Stimulated activated CD4-positive, alpha-beta T cell treated with anti-CD3 and anti-CD28 coated beads, TNF-alpha, amount 100 ng/mL, for 4 hours (primary cell): ENCODE measurements at places on chromosomes 12 and 14.

- peak; percentile 1 for DNase-seq
Observed at GRCh38 chr14:90193925-90194324, 62.4 kb upstream of the PSMC1 start.

DNA sequence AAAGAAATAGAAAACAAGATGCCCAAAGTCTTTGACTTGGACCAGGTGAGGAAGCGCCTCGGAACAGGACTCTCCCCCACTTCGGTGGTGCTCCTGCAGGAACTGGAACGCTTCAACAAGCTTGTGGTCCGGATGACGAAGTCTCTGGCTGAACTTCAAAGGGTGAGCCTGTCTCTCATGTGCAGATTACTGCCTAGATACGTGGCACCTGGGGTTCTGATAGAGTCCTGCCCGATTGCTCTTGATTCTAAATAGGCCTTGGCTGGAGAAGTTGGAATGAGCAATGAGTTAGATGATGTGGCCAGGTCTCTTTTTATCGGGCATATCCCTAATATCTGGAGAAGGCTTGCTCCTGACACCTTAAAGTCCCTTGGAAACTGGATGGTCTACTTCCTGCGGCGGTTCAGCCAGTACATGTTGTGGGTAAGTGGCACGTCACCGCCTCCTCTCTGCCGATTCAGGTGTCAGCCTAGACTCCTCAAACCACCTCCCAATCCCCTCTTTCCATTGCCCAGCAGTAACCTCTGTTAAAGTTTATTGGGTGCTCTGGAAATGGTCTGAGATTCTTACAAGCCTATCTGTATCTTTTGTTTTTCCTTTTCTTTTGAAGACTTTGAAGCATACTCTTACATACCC, 40.8 kb downstream of the CCDC92 start:
- DNase-seq, result peak; percentile 18

- DNase-seq, result no peak
Observed at GRCh38 chr14:21352587-21352986, 31.2 kb downstream of the SUPT16H start.

DNA sequence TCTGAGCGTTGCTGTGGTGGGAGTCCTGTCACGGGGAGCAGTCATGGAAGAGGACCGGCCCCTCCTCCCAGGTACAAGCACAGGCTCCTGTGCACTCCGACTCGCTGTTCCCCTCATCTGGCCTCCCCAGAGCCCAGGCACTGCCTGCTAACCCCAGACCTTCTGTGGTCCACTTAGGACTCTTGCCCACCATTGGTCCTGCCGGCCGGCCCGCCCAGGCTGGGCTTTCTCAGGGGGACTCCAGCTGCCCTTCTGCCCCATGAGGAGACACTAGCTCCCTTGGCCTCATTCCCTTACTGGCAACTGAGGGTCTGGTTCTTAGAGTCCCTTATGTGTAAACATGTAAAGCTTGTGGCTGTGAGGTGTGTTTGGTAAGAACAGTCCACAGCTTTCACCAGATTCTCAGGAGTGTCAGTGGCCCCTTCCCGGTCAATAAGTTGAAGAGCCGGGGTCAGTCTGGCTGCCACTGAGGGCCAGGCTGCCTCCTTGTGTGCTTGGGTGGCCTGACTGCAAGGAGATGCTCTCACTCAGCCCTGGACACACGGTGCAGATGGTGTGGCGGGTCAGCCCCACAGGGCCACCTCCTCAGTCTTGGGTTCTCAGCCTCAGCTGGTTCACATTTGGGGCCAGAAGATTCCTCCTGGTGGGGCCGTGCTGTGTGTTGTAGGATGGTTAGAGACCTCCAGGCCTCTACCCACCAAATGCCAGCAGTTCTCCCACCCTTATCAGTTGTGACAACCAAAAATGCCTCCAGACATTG, 43.6 kb downstream of the DDX51 start:
- no peak for DNase-seq

GRCh38 chr14:32047791-32048190, 29.3 kb upstream of the ARHGAP5 start:
- no peak for DNase-seq
